ENCODE measurements at places on chromosomes 7 and 10.

DNA sequence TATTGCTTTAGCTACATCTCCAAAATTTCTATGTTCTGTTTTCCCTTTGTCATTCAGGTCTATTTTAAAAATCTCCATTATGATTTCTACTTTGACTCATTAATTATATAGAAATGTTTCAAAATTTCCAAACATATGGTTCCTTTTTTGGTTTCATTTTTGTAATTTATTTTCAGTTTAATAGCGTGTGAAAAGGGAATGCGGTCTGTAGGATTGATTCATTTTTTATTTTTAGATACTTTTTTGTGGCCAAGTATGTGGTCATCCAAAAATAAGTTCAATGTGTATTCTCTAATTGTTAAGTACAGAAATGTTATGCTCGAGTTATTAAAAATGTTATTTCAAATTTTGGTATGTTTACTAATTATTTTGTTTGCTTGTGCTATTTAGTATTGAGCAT, 72.5 kb upstream of the ANKRD1 start:
- DNase-seq = no peak

GRCh38 chr7:13724977-13725566, 264.4 kb downstream of the ETV1 start:
- peak; percentile 12 for DNase-seq

DNA sequence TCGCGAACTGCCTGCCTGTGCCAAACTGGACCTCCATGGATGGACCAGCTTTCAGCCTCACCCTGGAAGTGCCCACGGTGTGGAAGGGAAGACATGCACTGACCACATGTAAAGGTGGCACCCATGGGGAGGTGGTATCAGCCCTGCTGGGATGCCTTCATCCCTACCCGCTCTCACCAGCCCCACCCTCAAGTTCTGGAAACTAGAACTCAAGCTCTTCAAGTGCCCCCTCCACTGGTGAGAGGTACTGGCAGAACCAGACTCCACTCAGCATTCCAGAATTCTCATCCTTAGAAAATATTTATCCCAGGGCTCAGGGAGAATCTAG, 5.9 kb downstream of the ZNF488 start:
- DNase-seq = no peak

GRCh38 chr7:131346885-131347592, 19.4 kb downstream of the MKLN1 start:
- no peak for DNase-seq

DNA sequence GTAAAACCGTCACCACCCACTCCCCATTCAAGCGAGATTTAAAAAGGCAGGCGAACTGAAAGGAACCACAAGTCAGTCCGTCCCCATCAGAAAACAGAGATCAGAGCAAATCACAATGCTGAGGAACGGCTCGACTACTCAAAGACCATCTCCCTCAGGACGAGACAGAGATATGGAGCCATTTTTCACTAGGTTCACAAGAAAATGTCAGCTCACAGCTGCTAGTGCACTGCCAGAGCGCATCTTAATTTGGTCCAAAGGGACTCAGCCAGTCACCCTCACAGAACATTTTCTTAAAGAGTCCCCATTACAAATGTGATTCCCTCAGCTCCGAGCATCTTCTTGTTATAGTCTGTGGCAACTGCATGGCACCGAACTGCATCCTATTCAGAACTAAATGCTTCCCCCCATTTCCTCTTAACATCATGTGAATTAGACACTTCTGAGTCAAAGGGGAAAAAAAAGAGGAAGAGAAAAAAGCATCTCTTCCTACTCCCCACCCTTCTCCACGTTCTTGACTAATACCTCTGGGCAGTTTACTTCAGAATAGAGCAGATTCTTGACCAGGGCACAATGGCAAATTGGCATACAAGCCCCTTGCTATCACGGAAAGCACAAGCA, 683.9 kb downstream of the MAGI2 start:
- DNase-seq = no peak
